ENCODE measurements at places on chromosomes 12 and 14.

- peak; percentile 64 for DNase-seq
These were observed 20.5 kb upstream of the ITPR2 start for GRCh38 chr12:26853303-26854030.

DNA sequence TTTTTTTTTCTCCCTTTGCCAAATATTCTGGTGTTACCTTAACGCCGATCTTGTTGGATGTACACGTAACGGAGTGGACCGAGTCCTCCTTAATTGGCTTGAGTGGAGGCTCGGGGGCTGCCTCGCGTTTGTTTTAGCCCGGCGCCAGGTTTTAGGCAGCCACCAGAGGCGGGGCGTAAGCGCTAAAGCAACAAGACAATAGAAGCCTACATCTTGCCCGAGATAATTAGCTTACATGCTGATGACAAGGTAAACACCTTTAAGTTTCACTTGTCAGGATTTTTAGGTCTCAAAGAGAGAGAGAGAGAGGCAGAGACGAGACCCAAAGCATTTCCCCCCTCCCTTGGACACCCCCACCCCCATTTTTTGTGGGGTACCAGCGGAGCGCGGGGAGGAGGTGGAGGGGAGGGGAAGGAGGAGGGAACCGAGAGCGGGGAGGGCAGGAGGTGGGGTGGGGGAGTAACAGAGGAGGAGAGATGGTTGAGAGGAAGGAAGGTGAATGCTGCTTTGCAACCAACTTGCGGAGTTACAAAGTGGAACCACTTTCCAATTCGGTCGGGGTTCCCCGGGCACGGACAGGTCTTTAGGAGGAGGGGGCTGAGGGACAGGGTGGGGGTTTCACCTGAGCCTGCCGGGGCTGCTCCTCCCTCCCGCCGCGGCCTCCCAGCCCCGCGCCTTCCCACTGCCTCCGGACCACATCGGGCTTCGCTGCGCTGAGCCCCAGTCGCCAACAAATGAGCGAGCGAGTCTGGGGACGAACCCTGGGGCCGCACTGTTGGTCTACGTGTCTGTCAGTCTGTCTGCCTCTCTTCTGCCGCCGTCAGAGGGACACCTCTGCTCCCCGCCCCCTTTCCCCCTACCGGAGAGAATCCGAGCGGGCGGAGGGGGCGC, at the start of gene NKX2-1:
Gene NKX2-1 (minus strand): TSS at position 802 of the 891 bp plus-strand sequence. CDS start 103 bp downstream, at position 699.
- peak; percentile 99 for DNase-seq

DNA sequence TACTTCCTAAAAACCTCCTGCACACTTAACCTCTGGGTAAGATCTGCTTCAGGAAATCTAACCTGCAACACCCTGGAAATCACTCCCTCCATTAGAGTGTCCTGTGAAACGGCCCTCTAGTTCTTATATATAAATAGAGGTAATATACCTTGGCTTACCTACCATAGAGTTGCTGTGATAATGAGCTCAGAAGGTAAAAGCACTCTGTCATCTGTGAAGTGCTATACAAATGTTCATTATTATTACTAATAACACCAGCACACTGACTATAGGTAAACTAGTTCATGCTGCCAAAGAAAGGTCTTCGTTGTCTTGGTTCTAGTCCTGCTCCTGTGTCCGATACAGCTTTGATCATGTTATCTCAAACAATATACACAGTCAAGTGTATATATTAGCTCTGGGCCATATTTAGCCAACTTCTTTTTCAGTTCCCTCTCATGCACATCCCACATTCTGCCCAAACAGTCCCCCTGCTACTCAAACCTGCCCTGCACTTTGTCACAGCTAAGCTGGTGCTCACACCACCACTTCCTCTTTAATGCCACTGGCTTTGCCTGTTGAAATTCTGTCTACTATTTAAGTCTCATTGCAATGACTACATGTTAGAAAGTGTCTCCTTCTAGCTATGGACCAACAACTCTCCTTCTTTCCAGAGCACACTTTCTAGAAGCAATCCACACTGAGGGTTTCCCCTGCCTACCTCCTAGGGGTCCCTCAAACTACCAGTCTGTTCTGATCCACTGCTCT, 5.1 kb downstream of the E2F7 start:
- no peak for DNase-seq

DNA sequence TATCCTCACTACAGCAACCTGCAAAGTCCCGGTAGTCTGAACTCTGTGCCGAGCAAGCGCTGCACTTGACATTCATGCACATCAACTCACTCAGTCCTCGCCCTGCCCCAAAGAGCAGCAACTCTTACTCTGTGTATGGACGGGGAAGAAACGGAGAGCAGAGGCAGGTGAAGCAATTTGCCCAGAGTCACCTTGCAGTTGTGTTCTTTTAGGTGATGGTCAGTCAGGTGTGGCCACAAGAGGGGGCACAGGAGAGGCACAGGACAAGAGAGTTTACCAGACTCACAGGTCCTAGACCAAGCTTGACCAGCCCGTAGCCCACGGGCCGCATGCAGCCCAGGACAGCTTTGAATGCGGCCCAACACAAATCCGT, 39.1 kb downstream of the TSPAN11 start:
- DNase-seq: no peak

DNA sequence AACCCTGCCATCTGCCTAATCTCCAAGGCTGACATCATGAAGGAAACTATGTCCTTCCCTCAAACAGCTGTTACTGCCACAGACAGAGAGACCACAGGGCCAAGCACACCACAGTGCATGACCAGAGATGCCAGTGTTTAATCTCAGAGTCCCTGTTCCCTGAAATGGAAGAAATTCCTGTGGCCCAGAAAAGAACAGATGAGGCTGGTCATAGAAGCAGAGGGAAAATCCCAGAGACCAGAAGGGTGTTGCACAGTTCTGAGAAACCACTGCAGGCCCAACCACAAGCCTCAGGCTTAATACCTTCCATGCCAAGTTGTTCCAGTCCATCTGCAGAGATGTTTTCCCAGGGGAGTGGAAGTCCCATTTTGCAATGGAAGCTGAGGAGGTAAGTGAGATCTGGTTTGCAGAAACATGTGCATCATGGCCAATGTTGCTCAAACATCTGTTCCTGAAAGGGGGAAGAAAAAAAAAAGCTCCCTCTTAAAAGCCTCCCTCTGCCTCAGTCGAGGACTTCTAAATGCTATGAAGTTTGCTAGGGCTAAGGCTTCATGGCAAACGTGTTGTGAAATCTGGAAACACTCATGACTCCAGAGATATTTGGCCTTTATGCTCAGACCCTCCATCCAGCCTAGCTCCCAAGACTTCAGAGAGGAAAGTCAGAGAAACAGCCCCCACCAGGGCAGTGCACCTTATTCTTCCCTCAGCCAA, 98.6 kb downstream of the SCARB1 start:
- DNase-seq: no peak

DNA sequence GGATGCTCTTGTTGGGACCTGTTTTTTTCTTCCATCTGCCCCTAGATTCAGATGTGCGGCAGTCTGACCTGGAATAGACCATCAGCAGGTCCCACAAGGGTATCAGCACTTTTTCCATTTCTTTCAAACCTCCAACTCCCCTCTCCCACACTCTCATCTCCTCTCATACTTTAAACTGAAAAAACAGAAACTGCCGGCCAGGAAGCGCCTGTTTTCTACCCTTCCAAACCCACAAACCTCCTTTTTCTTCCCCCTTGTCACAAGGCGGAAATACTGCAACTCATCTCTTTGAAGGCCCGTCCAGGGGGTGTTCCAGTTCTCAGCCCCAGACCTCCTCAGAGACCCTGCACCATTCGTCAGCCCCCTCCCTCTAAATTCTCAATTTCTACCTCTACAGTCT, 62.5 kb upstream of the FKBP4 start:
- no peak for DNase-seq

DNA sequence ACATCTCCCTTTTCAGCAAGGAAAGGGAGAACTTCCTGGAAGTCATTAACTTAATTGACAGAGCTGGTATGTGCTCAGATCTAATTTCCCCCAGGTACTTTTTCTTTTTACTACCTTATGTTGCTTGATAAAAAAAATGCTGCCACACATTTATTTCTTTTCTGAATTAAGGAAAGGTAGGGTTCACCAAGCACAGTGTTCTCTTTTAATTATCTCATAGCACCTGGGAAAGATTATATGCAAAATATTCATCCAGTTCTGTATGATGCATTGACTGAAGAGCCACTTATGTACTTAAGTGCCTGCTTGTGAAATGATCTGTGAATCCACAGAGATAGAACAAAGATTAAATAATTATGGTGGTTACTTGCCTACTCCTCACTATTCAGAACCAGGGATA, 25.1 kb downstream of the KCNC2 start:
- peak; percentile 3 for DNase-seq

DNA sequence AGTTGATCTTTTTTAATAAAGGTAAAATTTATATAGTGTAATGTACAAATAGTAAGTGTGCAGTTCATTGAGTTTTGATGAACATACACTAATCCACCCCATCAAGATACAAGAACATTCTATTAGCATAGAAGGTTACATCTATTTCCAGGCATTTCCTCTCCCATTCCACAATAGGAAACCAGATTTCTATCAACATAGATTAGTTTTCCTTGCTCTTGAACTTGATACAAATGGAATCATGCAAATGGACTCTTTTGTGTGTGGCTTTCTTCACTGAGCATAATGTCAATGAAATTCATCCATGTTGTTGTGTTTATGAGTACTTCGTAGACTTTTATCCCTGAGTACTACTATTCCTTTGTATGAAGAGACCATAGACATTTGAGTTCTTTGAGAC, 10.8 kb downstream of the STYX start:
- DNase-seq: no peak

GRCh38 chr14:105910426-105910825, 384.0 kb downstream of the TMEM121 start:
- no peak for DNase-seq

DNA sequence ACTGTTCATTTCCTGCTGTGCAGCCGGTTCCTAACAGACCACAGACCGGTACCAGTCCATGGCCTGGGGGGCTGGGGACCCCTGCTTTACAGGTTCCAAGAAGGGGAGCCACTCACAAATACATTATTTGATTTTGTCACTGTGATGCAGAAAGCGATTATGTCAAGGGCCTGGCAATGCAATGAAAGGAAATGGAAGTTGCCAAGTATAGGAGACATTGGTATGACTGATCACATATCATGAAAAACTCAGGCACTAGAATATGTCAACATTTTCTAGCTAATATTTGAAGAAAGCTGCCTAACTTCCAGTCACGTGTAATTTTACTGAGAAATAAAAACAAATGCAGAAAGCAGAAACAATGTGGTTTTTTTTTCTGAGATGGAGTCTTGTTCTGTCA, 68.9 kb upstream of the USP44 start:
- DNase-seq: no peak

DNA sequence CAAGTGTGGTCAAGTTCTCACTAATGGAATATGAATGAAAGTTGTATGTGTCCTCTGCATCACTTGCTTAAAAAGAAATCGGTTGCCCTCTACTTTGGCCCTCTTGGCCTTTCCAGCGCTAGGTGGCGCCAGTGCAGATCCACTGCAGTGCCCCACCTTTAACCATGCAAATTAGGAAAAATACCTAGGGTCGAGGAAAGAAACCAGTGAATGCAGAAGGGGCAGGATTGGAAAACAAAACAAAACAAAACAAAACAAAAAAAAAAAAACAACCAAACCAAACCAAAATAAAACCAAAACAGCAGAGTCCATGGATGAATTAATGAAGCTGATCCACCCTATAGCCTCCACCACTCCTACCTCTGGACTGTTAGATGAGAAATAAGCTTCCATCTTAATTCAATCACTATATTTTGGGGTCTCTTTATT, 12.9 kb upstream of the NEMF start:
- DNase-seq: peak; percentile 74

GRCh38 chr14:58861586-58861985, 223.8 kb downstream of the DACT1 start:
- no peak for DNase-seq

GRCh38 chr14:21525962-21526671, at the start of gene SALL2:
TSS of gene SALL2 (minus strand) at chr14:21526346. CDS start at chr14:21526127, 219 bp downstream.
- DNase-seq: peak; percentile 77

GRCh38 chr12:25364529-25365339, 114.0 kb upstream of the KRAS start:
- DNase-seq: no peak

DNA sequence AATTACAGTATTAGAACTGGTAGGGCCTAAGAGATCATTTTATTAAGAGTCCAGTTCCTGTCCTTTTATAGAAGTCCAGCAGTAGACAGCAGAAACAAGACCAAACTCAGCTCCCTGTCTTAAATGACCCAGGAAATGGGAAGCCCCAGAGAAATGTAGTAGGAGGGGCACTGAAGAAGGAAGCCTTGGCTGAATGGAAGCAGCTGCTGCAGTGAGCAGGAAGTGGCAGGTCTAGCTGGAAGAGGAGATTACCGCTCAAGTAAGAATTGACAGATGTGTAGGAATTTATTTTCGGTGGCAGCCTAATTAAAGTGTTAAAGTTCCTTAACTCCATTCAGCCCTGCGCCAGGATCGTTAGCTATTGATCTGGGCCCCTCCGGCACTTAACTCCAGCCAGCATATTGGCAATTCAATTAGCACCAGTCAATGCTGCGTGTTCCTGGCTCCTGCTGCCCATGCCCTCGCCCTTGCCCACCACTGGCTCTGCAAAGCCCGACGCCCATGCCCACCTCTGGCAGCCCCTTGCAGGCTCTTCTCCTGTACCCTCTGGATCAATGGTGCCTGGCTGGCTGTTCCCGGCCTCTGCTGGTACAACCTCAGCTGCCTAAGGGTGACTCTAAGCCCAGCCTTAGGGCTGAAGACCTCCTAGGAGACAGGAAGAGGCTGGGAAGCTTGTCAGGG, 21.1 kb downstream of the ZFHX2 start:
- DNase-seq: peak; percentile 90

- no peak for DNase-seq
These were observed 197.0 kb upstream of the PRICKLE1 start for GRCh38 chr12:42786400-42787148.

GRCh38 chr12:92695056-92695455, 7.7 kb upstream of the PLEKHG7 start:
- no peak for DNase-seq

DNA sequence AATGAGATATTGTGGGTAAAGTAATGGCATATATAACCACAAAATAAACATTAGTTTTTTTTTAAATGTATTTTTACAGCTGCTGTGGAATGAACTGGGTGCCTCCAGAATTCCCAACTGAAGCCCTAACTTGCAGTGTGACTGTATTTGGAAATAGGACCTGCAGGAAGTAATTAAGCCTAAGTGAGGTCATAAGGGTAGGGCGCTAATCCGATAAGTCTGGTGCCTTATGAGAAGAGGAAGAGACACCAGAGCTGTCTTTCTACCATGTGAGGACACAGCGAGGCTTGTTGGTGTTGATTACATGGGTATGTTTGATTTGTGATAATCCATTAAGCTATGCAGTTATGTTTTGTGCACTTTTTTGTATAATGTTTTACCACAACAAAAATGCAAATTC, 136.8 kb downstream of the TPH2 start:
- peak; percentile 49 for DNase-seq

DNA sequence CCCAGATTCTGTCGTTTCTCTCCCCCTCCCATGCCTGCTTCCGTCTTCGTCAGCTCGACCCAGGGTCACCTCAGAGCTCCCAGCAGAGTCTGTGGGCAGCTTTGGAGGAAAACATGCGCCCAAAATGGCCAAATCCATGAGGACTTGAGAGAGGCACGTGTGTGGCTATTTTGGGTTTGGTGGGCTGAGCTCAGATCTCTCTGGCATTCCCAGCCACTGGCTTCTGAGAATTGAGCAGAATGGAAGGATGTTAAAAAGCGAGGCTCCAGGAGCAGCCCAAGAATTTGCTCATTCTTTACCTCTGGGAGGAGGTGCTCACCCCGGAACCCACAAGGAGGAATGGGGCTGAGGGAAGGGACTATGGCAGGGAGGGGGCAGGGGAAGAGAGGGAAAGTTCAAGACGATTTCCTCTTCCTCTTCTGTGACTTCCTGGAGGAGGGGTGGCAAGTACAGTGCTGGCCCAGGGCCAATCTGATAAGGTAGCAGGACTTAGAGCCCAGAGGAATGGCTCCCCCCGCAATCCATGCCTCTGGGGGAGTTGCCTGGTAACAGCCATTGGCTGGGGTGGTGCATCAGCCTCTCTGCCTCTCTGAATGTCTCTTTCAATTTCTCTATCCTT, 20.1 kb downstream of the TSPAN9 start:
- DNase-seq: no peak

Data from NCI-H2029 (cell line).